ENCODE measurements at places on chromosomes 5 and 9.

DNA sequence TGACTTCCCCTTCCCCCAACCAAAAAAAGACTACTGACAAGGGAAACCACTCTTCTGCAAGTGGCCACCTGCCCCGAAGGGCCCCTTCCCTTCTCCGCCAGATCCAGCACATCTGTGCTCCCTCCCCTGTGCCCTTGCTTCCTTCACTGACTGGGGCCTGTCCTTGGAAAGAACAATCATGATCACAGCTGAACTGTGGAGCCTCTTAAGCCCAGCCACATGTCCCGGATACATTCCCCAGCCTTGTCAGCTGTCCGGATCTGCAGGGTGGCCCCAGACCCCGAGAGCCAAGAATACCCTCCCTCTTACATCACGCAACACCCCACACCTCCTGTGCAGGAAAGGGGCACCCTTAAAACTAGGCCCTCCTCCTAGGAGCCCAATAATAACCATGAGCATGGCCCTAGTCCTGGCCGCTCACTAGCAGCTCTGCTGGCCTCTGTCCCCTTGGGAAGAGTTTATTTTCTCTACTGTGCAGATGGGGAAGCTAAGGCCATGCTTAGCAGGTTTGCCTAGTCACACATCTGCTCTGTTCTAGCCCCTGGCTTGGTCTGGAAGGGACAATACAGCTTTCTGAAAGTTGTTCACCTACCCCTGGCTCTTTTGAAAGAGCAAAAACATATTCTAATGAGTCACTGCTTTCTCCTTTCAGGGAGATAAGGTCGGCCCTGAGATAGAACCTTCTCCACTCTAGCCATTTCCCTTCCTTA lies 3.8 kb downstream of the SPRY4 start:
- DNase-seq: no peak

DNA sequence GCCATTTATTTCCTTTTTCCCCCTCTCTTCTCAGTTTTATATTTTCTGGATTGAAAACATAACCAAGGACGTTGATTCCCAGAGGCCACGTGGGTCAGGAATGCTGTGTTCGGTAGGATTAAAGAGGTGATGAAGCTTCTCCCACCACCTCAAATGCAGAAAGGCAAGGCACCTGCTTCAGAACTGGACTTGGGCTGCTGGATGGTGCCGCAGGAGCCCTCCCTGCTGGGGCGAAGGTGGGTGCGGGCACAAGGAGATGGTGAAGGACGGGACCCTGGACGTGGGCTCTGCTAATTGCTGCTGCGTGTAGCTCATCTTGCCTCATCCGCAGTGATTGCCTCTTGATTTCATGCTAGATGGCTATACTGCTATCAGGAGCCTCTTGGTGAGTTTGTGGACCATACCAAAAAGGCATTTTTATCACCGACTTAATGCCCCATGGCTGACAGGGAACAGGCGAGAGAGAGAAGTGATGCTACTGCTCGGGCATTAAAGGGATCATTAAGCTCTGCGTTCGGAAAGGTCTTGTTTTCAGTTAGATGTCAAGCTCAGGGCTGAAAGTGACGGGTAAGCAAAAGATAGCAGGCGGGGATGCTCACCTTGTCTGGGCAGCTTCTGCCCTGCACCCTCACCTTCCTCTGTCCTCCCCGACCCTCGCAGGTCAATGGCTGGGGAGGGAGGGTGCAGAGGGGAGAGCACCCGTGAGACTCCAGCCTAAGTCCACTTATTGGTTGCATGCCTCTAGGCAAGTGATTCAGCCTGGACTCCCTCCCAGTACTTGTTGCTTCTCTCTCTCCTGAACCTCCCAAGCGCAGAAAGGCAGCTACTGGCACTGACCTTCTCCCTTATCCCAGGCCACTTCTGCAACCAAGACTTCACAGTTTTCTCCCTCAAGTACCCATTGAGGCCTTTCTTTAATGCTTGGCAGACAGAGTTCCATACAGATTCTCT lies 71.6 kb upstream of the FSTL4 start:
- DNase-seq: no peak

DNA sequence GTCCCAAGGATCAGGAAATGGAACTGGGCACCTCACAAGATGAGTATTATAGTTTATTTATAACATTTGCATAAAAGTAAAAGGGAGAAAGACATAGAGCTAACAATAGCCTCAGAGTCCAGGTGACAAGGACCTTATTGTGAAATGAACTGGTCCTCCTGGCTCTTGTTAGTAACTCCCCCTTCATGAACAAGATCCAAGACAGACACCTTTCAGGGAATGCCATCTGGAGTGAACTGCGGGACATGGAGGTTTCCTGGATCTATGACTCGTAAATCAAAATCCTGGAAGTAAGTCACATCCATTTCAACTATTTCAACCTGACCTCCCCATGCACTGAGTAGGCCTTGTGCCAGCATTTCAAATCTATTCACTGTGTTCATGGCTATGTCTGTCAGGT lies 129.5 kb upstream of the GAS1 start:
- DNase-seq: peak; percentile 75

DNA sequence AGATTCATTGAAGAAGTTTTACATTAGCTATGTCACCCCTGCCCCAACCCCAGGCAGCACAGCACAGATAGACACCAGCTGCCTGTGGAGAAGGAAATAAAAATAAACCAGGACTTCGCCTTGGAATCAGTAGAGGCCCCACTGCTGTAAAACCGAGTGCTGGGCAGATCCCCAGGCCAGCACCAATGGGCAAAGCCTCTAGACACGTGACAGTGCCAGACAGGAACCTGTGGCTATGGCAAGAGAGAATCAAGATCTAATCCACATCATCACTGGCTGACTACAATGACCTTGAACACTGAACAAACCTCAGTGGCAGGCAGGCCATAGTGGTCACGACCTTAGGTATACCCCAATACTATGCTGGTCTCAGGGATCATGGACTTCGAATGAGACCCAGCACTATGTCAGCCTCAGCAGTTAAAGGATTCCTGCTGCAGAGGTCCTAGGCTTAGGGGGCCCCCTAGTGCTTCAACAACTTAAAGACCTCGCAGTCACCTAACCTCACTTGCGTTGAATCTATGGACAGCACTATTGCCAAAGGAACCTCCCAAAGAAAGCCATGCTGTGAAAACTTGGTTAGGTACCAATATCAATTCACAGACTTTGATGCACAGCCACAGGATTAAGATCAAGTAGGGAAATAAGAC lies 2118.6 kb upstream of the C9orf72 start:
- peak; percentile 45 for DNase-seq

DNA sequence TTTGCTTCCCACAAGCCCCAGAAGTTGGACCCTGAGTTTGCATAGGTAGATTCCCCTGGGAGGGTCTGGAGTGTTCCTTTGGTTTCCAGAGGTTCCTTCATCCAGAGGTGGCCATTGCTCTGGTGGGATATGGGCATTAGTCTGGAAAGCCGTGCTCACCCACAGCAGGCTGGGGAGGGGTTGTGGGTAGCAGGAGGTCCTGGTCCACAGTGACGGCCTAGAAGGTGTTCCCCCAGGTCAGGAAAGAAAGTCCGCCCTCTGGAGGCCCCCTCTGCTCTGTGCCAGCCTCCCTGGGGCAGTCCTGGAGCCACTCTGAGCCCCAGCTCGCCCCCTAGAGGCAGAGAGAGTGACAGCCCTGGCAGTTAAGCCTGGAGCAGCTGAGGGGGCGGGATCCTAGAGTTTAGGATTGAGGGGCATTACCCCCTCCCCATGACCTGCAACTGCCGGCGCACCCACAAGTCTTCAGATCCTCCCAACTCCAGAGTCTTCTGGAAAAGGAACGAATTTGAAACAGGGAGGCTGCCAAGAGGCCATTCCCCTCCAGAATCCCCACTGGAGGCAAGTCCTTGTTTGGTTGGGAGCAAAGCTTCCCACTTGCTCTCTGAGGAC lies 36.8 kb downstream of the NDST1 start:
- DNase-seq: peak; percentile 69

Measured in fibroblast of upper back skin (primary cell).